ENCODE measurements at places on chromosomes 6 and 20.

GRCh38 chr6:3389390-3390167, 67.3 kb downstream of the SLC22A23 start:
- no peak for DNase-seq

DNA sequence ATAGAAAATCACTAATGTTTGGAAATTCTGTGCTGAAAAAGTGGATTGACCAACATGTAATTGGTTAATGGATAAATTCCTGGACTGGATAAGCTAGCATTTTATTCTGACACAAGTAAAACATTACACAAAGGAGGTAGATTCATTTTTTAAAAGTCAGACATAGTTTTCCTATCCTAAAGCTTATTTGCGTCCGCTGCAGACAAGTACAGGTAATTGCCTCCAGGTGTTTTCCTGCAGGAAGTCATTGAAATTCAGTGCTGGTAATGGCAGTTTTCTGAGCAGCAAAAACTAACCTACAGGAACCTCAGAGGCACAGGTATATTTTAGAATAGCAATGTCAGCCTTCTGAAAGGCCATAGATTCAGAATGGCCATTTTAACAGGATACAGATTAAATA, 20.0 kb upstream of the HIVEP1 start:
- no peak for DNase-seq

GRCh38 chr20:3088031-3088430, 3.5 kb upstream of the AVP start:
- DNase-seq = no peak

- no peak for DNase-seq
These were observed 258.4 kb upstream of the FAM83B start for GRCh38 chr6:54588176-54588575.

- no peak for DNase-seq
These were observed 853 bp downstream of the WFDC8 start for GRCh38 chr20:45578231-45578630.

DNA sequence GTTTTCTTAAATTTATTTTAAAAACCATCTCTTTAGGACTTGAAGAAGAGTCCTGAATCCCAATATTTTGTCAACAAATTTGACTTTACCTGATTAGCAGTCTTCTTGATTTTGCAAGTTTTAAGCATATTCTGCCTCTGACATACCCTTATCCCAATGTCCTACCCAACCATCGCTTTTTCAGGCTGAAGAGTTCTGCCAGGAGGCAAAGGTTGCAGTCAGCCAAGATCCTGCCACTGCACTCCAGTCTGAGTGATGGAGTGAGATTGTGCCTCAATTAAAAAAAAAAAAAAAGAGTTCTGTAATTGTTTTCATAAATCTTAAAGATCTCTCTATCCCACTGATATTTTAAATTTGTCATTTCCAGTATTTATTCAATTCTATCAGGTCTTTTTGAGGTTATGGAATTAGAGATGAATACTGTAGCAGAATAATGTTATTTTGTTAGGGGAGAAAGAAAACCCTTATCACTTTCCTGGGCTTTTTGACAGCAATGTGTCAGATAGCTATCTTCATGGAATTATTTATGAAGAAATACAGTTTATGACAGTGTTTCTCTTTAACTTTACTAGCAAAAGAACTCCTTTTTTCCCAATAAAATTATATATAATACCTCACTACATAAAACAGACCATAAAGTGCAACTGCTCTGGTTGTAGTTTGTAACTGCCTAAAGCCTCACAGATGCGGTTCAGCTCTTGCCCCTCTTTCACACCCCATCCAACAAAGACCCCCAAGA, 78.2 kb downstream of the IBTK start:
- no peak for DNase-seq

GRCh38 chr6:160859822-160860221, 131.7 kb upstream of the MAP3K4 start:
- DNase-seq = no peak

GRCh38 chr6:113876695-113877094, 19.6 kb downstream of the MARCKS start:
- no peak for DNase-seq

- DNase-seq = no peak
These were observed 116.8 kb upstream of the BEND6 start for GRCh38 chr6:56838016-56838555.

DNA sequence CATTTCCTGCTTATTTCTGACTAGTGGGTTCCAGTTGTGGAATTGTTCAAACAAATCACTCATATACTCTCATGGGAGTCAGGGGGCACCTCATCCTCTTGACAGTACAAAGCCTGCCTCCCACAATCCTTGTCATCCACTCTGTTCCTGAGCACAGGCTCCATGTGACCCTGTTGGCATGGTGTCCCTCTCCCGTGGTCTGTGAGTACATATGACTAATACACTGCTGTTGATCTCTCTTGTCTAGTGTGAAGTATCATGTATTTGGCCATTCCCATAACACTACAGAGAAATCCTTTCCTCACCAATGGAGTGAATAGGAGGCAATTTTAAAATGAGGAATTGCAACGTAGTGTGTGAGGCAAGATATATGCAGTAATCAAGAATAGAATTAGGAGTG, 185.3 kb downstream of the OGFRL1 start:
- DNase-seq = no peak

DNA sequence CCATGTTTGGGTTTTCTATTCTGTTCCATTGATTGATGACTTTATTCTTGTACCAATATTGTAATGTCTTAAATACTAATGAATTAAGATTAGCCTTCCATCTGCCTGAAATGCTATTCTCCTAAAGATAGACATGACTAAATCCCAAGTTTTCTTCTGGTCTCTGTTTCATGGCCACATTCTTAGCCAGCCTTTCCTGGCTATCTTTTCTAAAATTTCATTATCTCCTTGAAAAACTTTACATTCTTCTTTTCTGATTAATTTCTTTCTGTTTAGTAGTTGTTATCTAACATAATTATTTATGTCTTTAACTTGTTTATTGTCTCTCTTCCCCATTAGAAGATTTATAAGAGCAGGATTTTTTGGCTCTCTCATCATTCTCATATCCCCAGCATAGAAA, 4.4 kb upstream of the PRIM2 start:
- DNase-seq = no peak

DNA sequence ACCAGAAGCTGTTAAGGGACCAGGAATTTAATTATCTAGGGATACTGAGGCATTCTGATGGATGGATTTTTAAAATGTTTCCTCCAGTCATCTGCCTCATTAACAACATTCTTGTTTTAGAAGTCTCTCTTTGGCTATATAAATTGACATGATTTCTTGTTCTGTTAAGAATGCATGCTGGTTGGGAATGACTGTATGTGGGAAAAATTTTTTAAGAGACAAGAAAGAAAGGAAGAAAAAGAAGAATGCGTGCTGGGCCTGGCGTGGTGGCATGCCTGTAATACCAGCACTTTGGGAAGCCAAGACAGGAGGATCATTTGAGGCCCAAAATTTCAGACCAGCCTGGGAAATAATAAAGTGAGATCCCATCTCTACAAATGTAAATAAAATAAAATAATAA, 203.6 kb downstream of the GJA1 start:
- no peak for DNase-seq

DNA sequence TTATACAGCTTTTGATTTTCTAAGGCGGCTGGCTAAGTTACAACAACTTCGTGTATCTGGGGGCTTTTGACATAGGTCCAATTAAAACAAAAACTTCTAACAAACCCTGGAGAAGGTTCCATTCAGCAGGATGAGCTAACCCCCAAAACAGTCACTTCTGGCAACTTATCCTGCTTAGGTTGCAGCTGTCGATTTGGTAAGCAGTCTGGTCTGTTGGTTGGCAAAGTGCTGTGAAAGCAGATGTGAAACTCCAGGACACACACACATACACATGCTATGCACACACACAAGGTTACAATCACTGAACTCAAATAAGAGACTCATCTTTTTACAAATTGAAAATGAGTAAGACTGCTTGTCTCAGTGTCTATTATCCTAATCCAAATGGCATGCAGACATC, 119.0 kb upstream of the STMND1 start:
- no peak for DNase-seq
